ENCODE measurements at places on chromosomes 1 and 21.
A peak's percentile ranks its signal among the peaks of the same experiment; 100 is the strongest.

- DNase-seq = no peak
Measured at GRCh38 chr1:200257235-200257634, 152.6 kb downstream of the ZNF281 start.

DNA sequence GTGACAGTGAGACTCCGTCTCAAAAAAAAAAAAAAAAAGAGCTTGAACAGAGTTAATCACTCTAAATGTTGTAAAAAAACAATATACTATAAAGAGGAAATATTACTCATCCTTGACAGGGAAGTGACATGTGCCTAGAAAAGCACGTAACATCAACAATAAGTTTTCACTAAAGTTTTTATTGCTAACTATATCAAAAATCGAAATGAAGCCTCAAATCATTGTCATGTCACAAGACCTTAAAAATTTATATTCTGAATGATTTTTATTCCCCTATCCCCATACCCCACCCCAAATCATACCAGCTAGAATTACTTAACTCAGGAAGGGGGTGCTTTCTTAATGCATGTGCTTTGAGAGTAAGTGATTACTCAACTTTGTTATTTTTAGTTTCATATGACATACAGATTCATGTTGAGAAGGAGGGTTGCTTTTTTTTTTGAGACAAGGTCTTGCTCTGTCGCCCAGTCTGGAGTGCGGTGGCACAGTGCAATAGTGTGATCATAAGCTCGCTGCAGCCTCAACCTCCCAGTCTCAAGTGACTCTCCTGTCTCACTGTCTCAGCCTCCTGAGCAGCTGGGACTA is 53.6 kb upstream of the MUTYH start:
- DNase-seq = no peak

GRCh38 chr1:54144366-54144765 is 8.4 kb downstream of the CDCP2 start:
- no peak for DNase-seq

GRCh38 chr1:176051902-176052518 is 155.1 kb downstream of the COP1 start:
- no peak for DNase-seq

GRCh38 chr1:107250169-107250568 is 109.3 kb downstream of the NTNG1 start:
- no peak for DNase-seq

DNA sequence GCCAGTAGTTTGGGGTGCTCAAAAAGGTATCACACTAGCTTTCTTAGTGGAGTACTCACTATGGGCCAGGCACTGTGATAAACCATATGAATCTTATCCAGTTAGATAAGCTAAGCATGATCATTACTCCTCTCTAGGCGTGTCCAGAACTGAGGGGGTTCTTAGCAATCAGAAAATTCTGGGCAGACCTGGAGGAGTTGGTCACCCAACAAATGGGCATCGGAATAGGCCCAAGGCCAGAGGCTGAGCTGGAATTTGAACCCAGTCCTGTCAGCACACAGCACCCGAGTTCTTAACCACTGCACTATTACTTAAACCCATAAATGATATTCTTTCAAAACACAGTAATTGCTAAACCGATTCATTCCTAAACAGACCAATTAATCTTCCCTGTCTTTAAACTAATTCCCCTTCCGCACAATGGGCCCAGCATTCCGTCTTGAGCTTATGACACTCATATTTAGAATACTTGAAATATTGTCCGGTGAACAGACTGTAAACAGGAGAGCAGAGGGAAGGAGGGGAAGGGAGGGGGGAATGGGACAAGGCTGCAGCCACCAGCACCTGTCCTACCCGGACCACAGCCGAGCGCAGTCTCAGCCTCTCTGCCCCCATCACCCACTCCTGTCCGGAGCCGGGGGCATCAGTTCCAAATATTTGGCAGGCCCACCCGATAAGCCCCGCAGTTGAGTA is 113.0 kb upstream of the GADD45A start:
- no peak for DNase-seq

- no peak for DNase-seq
Measured at GRCh38 chr1:49686107-49686506, 337.6 kb downstream of the AGBL4 start.

DNA sequence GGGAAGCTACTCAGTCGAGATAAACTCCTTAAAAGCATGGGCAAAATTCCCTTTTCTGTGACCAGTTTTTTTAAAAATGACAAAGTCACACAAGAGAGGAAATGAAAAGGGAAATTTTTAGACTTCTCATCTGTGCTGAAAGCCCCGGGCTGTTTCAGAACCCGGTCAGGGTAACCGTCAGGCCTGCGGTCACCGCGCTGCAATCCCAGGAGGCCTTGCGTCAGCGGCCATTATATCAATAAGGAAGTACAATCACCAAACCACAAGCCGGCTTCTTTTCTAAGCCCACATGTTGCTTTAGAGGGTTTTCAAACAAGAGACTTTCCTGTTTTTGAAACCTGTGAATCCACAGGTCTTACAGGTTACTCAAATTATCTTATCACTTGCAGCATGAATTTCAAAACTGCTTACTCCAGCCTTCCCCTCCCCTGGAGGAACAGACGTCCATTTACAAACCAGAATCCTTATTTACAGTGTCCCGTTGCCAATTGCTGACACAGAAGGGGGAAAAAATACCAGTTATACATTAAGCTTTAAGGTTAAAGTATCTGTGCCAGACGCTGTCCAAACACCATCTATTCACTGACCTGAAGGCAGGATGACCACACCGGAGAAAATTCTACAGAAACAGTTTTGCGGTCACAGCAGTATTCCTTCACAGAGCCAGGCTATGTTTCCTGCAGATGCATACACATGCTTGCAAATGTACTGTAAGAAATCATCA is 165.3 kb downstream of the TOMM20 start:
- peak; percentile 90 for DNase-seq

GRCh38 chr1:36981771-36982622 is 52.3 kb downstream of the GRIK3 start:
- DNase-seq = no peak

GRCh38 chr1:223730479-223731132 is 18.3 kb downstream of the CAPN2 start:
- no peak for DNase-seq

- no peak for DNase-seq
Measured at GRCh38 chr1:9186082-9186859, 48.3 kb upstream of the H6PD start.

DNA sequence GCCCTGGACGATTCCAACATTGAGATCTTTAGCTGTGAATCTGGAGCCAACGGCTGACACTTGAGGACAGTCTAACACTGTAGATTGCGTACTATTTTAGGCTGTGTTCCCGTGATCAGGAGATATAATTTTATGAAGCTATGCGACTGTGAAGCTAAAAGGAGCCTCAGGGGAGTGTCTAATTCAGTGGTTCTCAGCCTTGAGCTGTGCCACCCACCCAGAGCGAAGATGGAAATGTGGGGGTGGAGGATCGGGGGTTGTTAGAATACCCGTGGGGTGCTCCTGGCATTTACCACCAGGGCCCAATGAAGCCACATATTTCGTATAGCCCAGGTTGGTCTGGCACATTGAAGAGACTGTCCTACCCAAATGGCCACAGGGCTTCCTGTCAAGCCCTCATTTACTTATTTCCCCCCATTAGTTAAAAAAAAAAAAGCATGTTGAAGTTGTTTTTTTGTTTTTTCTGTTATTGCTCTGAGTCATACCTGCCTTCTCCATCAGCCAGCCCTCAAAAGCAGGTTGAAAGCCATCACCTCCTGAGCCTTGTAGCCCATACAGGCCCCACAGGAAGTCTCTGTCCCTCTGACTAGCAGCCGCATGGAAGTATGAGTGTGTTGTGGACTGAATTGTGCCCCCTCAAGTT is 141.7 kb downstream of the GALNT2 start:
- DNase-seq = peak; percentile 26

GRCh38 chr1:45411510-45411899 is 71.3 kb upstream of the MUTYH start:
- DNase-seq = no peak

DNA sequence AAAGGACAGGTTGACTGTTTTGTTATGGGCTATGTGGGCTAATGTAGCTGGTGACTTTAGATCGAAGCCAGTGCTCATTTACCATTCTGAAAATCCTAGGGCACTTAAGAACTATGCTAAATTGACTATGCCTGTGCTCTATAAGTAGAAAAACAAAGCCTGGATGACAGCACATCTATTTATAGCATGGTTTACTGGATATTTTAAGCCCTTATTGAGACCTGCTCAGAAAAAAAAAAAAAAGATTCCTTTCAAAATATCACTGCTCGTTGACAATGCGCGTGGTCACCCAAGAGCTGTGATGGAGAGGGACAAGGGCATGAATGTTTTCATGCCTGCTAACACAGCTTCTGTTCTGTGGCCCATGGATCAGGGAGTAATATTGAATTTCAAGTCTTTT is 48.1 kb downstream of the CAMSAP2 start:
- DNase-seq = no peak

GRCh38 chr1:32221581-32221979 is 573 bp downstream of the TMEM234 start:
- DNase-seq = no peak

DNA sequence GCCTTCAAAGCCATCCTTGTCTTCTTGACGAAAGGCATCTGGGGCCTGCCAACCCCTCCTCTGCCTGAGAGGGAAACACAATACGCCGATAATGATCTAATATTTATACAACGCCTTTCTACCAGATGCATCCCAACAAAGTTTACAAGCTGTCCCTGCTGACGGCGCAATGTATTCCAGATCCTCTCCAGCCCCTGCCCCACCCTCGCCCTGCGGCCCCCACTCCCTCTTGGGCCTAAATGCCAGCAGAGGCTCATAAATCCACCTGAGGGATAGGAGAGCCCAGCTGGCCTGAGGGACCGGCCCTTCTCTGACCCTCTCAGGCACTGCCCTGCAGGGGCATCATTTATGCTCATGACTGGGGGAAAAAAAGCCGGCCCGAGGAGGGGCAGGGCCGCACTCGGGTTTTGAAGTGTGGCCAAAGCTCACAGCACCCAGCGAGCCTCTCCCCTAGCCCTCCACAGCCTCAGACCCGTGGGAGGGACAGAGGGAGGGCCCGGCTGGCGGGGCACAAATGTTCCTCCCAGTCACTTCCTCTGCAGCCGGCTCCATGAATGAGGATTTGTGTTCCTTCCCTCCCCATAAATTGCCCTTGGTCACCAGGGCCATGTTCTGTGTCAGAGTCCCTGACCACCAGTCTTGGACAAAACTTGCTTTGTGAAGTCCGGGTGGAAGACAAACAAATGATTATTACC is 140.3 kb downstream of the FOXD2 start:
- DNase-seq = no peak

- DNase-seq = no peak
Measured at GRCh38 chr1:212364985-212365384, 49.7 kb downstream of the PACC1 start.
